ENCODE measurements at places on chromosomes 4 and X.

- DNase-seq = no peak
These were observed 87.8 kb downstream of the PPA2 start for GRCh38 chr4:105386012-105386411.

GRCh38 chrX:44062840-44063239 lies 89.7 kb upstream of the NDP start:
- DNase-seq = no peak

DNA sequence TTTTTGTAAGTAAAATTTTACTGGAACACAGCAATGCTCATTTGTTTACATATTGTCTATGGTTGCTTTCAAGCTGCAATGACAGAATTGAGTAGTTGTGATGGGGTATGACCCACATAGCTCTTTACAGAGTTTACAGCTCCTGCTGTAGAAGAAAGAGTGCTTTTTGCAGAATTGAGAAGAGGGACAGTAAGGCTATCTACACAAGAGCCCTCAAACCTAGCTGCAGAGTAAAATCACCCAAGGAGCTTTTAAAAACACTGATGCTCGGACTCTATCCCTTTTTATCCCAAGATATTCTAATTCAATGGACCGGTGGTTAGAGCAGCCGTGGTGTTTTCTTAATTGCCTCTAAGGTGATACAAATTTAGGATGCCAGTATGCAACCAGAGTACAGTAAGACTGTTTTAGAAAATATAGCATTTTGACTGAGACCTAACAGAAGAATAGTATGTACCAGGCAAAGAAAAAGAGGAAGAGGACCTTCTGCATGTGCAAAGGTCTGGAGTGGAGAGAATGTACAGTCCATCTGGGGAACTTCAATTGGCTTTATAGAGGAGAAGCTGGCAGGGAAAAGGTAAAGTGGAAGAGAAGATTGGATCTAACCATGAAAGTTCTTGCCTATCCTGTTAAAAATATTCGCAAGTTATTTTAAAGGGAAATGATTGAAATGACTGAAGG lies 663.6 kb upstream of the CPEB2 start:
- DNase-seq = no peak

DNA sequence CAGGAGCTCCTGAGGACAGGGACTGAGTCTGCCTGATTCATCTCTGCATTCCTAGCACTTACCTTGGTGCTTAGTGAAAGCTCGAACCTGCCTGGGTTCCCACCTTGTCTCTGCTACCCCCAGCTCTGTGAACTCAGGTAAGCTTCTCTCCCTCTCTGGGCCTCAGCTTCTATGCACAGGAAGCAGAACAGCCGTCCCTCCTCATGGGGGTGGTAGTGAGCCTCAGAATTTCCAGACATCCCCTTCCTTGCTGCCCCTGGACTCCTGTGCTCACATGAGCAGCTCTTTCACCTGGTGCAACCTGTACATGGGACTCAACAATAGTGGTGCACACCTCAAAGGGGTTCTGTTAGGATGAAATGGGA lies 50.8 kb downstream of the HTRA3 start:
- no peak for DNase-seq

GRCh38 chr4:113866611-113867010 lies 105.1 kb upstream of the CAMK2D start:
- no peak for DNase-seq

GRCh38 chr4:2296631-2297601 lies 35.0 kb upstream of the MXD4 start:
- no peak for DNase-seq
